ENCODE measurements at places on chromosomes 16 and 17.

- no peak for DNase-seq
Measured at GRCh38 chr16:15494236-15494635, 59.8 kb downstream of the BMERB1 start.

DNA sequence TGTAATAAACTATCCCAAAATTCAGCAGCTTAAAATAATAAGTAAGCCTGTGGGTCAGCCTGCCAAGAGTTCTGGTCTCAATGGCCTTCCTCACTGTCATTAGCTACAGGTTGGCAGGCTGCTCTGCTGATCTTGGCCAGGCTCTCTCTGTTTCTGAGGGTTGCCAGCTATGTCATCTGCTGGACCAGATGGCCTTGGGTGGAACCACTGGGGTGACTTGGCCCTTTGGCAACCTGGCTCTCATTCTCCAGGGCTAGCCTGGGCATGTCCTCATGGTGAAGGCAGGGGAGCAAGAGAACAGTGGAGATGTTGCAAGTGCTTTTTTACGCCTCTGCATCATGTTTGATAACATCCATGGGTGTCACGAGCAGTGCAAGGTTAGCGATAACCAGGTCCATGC, 13.9 kb downstream of the ITGAM start:
- no peak for DNase-seq

DNA sequence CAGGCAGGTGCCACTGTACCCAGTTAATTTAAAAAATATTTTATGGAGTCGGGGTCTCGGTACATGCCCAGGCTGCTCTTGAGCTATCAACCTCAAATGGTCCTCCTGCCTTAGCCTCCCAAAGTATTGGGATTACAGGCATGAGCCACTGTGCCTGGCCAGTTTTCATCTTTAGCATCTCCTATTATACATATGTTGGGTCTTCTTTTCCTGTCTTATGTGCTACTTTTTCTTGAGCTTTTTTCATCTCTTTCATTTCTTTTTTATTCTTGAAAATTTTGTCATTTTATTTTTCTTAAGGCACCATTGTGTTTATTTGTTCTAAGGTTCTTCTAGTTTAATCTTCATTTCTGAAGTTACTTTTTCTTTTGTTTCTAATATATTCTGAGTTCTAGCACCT, 20.7 kb downstream of the BANP start:
- no peak for DNase-seq

GRCh38 chr16:79618692-79619050, 18.1 kb upstream of the MAF start:
- DNase-seq: no peak

- no peak for DNase-seq
Measured at GRCh38 chr16:55572439-55572838, 6.0 kb downstream of the CAPNS2 start.

DNA sequence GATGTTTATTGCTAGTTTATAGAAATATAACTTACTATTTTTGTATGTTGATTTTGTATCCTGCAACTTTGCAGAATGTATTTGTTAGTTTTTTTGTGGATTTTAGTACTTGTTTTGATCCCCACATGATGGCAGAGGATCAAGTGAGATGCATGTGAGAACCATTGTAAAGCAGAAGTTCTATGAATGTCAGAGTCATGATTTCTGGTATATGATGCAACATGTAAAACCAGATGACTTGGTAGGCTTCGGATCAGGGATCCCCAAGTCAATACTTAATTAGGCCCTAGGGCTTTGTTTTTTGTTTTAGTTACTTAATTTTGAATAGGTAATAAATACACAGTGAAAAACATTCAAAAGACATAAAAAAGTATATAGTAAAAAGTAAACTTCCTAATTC, 45.8 kb downstream of the ESRP2 start:
- no peak for DNase-seq
